ENCODE measurements at places on chromosomes 4 and X. TPM values are rescaled to one million over a fixed set of nuclear protein-coding genes. Genes with fewer than 3 reads are reported as not detected.

- H3K4me1 ChIP-seq = no peaks in the 10 kb centered on the region
- no peak overlapping the region for H3K27ac ChIP-seq
These were observed 65.3 kb downstream of the CLNK start for GRCh38 chr4:10619220-10619619.

- no peaks in the 10 kb centered on the region for H3K36me3 ChIP-seq
- H3K27ac ChIP-seq = no peak overlapping the region
- DNase-seq = peak; percentile 6
- no peaks in the 10 kb centered on the region for H3K27me3 ChIP-seq
- no peaks in the 10 kb centered on the region for H3K4me1 ChIP-seq
- no peak overlapping the region for H3K4me3 ChIP-seq
These were observed 29.6 kb downstream of the TEX11 start for GRCh38 chrX:70878902-70879301.

DNA sequence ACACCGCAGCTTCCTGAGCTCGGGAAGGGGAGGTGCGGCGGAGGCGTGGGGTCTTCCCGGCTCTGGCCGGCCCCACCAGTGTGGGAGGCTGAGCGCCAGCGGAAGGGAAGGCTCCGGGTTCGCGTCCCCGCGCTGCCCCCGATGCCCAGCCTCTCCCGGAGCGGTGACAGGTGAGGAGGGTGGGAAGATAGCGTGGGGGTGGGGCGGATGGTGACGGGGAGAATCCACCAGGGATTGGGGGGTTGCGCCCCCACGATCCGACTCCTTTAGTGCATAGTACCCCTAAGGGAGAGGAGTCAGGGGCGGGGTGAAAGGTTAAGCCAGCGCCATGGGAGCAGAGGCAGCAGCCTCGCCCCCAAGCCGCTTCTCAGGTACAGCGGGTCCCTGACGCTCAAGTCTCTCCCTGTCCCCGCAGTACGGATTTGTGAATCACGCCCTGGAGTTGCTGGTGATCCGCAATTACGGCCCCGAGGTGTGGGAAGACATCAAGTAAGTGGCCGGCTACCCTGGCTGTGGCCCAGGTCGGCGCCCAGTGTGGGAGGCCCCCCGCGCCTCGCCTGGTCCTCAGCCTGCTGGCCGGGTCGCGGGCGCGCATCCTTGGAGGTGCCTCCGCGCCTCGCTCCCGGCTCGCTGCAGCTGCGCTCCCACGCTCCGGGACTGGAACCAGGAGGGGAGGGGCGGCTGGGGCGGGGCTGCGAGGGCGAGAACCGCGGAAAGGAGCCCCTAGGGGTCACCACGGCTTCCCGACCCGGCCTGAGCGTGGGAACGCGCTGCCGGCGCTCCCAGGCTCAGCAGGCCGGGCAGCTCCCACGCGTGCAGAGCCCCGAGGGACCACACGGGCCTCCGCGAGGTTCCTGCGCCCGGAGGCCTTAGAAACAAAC, 791 bp downstream of the GUCY1B1 start:
- no peak for DNase-seq
- H3K4me1 ChIP-seq = no peaks in the 10 kb centered on the region
- no peak overlapping the region for H3K4me3 ChIP-seq
- peaks cover 5% of the 10 kb centered on the region for H3K27me3 ChIP-seq
- no peaks in the 10 kb centered on the region for H3K36me3 ChIP-seq
- no peak overlapping the region for H3K27ac ChIP-seq

GRCh38 chr4:97558204-97558778, 585.0 kb downstream of the STPG2 start:
- DNase-seq = no peak
- H3K27ac ChIP-seq = no peak overlapping the region
- H3K4me1 ChIP-seq = no peaks in the 10 kb centered on the region
- H3K36me3 ChIP-seq = no peaks in the 10 kb centered on the region
- H3K4me3 ChIP-seq = no peak overlapping the region

GRCh38 chr4:56973336-56973735, 4.1 kb downstream of the NOA1 start:
- no peak for DNase-seq
- no peaks in the 10 kb centered on the region for H3K27me3 ChIP-seq
- no peak overlapping the region for H3K27ac ChIP-seq
- H3K4me3 ChIP-seq = no peak overlapping the region
- H3K4me1 ChIP-seq = peaks cover 24% of the 10 kb centered on the region
- H3K36me3 ChIP-seq = peaks cover 24% of the 10 kb centered on the region

DNA sequence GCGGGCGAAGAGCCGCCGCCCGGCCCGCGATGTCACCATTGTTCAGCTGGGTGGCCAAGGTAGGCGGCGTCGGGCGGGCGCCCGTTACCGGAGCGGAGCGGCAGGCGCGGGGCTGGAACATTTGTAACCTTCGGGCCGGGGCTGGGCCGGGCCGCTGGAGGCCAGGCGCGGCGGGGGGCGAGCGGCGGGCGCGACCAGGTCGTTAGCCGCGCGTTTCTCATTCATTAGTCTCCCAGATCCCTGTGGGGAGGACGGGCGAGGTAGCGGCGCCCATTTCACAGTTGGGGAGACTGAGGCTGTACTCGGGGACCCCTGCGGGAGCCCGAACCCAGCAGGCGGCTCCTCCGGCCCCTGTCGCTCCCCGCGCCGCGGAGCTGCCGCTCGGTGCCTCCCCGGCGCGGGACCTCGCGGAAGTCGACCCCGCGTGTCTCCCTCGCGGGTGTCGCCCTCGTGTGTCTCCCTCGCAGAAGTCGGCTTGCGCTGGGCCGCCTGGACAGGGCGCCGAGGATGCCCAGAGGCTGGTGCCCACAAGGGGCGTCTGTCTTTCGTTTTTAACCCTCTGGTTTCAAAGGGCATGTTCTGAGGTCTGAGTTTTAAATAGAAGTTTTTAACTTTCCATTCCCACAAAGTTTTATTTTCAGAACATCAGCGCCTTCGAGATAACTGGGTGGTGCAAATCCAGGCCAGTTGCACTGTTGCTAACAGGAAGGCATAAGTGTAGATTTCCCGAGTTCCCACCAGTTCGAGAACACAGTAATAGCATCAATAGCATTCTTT, 17.5 kb downstream of the PTTG2 start:
- peak overlapping the region; percentile 61 for H3K27ac ChIP-seq
- peaks cover 17% of the 10 kb centered on the region for H3K4me1 ChIP-seq
- no peaks in the 10 kb centered on the region for H3K27me3 ChIP-seq
- H3K4me3 ChIP-seq = peak overlapping the region; percentile 72

GRCh38 chrX:20727447-20727846, 460.7 kb upstream of the RPS6KA3 start:
- H3K27me3 ChIP-seq = no peaks in the 10 kb centered on the region
- H3K36me3 ChIP-seq = no peaks in the 10 kb centered on the region
- H3K4me3 ChIP-seq = no peak overlapping the region
- no peak for DNase-seq
- H3K4me1 ChIP-seq = no peaks in the 10 kb centered on the region
- H3K27ac ChIP-seq = no peak overlapping the region

GRCh38 chr4:173827707-173828106, 297.7 kb upstream of the HAND2 start:
- no peak for DNase-seq
- no peaks in the 10 kb centered on the region for H3K36me3 ChIP-seq
- H3K27ac ChIP-seq = no peak overlapping the region
- H3K27me3 ChIP-seq = no peaks in the 10 kb centered on the region

Gene SAGE1
- not detected for total RNA-seq

Gene POU4F2
- total RNA-seq = not detected

Gene ERCC6L
- 10.2 TPM for total RNA-seq

Gene HTN3
- not detected for total RNA-seq

Gene MAGEB5
- not detected for total RNA-seq

Gene IQCM
- not detected for total RNA-seq

Gene DCLK2
- total RNA-seq = not detected

Gene TTC29
- total RNA-seq = not detected

Gene MTTP
- not detected for total RNA-seq

Data from CD8-positive, alpha-beta memory T cell (primary cell).